CD4-positive, alpha-beta T cell treated with Interleukin-21 for 1 hour (primary cell): ENCODE measurements at places on chromosomes 12 and 14.

DNA sequence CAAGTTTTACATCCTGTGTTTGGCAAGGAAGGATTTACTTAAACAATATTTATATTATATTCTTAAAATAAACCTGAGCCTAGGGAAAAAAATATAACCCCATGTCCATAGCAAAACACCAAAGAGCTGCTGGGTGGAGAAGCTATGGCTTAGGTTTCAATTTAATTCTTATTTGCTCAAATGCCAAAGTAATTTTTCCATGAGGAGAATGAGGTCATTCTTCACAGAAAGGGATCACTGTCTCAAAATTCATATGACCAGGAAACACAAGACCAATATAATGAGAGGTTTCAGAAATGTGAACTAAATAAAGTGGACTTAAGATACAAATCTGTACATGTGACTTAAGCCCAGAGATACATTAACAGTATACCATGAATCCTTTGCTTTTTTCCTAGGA, 195.0 kb downstream of the PHLDA1 start:
- DNase-seq: no peak

- no peak for DNase-seq
Observed at GRCh38 chr14:53350866-53351265, 197.7 kb upstream of the DDHD1 start.

DNA sequence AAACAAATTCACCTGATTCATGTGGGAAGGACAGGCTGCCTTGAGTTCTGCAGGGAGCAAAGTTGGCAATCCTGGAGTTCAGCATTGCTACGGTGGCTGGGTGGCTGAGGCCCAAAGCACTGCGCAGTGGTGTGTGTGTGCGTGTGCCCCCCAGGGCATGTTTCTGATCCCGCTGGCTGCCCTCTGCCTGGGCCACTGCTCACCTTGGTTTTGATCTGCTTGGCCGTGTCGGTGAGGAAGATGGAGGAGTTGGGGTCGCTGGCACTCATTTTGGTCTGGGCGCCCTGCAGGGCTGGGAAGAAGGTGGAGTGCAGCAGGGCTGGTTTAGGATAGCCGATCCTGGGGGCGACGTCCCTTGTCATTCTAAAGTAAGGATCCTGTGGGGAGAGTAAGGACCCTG, 19.1 kb downstream of the SLC25A47 start:
- no peak for DNase-seq

DNA sequence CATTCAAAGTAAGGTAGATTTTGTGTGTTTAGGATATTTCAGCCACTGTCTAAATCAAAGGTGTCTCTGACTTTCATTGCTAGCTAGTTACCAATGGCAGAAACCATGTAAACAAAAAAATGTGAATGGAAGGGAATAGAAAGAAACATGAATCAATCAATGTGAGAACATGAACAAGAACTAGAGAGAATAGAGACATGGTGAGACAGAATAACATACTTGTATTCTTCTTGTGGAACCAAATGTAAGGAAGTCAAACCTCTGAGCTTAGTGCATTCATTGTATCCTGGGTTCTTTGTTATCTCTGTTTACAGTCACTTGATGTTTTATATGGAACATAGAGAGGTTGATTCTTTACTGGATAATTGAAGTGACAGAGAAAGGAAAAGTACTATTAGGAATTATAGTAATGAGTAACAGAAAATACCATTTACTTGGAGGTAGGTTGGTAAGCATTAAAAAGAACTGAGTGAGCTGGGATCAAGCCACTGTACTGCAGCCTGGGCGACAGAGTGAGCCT, 2.6 kb upstream of the WNK1 start:
- DNase-seq: no peak

GRCh38 chr12:5723071-5723470, 222.0 kb downstream of the ANO2 start:
- DNase-seq: no peak

DNA sequence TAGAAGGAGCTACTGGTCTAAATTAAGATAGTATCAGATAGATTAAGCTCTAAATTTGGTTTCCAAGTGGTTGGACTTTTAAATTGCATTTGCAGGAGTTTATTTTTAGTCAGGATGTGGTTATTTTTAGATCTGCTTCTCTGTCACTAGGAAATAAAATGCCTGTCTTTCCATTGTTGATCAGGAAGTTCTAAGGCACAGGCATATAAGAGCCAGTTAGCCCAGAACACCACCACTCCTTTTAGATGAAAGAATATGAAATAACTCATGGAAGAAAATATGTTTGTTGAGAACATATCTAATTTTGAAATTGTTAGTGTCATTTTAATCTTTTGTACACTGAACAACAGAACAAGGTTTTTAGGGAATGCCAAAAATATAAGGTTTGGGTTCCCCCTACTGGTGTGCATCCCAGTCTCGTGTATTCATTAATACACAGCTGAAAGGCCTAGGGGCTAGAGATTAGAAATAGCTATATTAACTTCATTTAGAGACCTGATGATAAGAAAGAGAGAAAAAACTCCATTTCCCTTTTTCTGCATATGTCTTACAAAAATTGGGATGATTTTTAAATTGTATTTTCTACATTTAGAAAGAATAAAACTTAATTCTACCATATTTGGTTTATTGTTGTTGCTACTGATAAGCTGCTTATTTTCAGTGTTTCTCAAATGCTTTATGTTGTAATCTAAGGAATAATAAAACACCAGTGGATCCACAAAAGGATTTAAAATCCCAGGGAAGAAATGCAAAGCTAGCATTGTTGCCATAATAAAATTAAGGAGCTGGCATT, 67.2 kb downstream of the RIC8B start:
- DNase-seq: peak; percentile 58
